ENCODE measurements at places on chromosomes 2 and 18.

GRCh38 chr2:133437492-133437891, 130.8 kb downstream of the NCKAP5 start:
- no peak for DNase-seq

- DNase-seq = no peak
Measured at GRCh38 chr2:110675679-110676078, 2.2 kb downstream of the BUB1 start.

- no peak for DNase-seq
Measured at GRCh38 chr2:102661846-102662245, 42.5 kb downstream of the SLC9A2 start.

DNA sequence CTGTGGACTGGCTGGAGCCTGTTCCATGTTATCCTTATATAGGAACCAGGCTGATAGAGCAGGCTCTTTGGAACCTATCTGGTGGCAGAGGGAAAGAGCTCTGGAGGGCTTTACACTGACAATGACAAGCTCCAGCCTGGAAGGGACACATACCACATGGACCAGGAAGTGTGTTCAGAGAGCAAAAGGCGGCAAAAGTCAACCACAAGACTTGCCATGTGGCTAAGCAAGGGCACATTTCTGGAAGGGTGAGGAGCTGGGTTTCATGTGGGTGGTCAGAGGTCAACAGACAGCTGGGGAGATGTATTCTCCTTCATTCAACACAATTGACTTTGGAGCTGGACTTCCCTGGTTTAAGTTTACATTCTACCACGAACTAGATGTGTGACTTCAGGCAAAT, 325.2 kb downstream of the DYSF start:
- DNase-seq = no peak

DNA sequence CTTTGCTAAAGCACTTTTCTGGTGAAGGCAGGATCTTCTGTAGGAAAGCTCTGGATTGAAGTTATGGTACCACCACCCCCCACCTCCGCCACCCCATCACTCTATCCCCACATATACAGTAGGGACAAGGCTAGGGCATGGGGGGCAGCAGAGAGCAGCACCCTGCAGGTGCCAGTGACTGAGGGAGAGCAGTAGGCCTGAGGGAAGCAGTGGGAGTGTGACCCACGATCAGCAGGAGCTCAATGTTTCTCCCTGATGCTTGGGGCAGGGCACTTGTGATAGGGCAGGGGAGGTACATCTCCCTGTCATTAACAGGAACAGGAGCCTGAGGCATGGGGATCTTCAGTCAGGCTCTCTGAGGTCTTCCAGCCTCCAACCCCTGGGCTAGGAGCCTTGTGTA, 121.6 kb downstream of the ZFP36L2 start:
- DNase-seq = no peak

GRCh38 chr18:11368020-11368419, 218.7 kb upstream of the PIEZO2 start:
- DNase-seq = no peak

DNA sequence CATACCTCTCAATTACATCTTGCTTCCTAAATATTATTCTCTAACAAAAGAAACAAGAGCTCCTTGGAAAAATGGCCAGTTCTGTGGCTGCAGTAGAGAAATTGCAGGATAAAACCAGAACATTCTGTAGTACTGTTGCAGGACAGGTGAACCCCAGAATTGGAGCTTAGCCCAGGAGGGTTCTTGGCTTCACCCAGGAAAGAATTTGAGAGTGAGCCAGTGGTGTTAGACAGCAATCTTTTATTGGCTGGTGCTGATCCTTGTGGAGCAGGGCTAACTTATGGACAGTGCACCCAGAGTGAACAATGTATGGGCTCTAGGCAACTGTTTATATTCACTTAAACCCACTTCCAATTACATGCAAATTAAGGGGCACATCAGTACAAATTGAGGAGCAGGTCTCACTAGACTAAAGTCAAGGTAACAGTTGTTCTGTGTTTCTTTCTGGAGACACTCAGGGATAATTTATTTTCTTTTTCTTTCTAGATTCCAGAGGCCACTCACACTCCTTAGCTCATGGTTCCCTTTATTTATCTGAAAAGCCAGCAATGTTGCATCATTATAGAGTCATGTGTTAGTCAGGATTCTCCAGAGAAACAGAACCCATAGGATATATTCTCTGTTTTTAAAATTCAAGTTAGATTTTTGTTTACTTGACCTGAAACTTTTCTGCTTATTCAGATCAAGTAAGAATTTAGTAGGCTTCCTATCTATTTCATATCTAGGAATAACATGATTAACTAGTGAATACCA, 348.1 kb downstream of the CCDC85A start:
- DNase-seq = no peak

DNA sequence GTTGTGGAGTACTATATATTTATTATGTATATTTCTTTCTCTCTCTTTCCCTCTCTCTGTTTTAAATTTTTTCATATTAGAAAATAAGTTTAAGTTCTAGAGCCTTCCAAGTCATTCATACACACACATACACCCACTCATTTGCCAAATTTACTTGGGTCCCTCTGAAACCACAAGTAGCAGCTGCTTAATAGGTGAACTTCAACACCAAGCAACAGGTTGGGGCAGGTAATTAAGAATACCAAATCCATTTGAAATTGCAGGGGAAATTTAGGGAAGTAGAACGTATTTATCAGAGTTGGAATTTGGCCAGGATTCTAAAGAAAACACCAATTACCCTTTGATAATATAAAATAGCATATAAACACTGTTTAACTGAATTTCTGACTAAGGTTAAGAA, 75.0 kb upstream of the RBBP8 start:
- DNase-seq = no peak

DNA sequence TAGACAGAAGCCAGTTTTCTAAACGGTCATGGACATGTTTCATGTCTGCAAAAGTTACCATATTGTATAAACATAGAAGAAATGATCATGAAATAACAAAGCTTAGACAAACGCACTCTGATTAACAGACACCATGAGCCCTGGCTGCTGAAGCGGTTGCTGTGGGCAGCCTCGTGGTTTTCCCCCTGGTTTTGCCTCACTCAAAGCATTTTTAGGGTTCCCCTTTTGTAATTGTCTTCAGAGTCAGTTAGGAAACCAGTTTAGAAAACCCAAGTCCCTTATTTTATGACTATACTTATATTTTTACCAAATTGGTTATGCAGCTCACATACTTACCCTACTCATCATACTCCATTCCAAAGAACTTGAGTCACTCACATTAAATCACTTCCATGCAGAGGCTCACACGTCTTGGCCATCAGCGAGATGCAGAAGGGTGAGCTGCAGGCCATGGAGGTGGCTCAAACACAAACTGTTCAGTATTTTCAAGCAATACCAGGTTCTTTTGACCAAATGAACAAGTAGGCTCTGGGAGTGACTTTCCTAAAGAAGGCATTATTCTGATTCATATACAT, 105.6 kb upstream of the SALL3 start:
- no peak for DNase-seq

DNA sequence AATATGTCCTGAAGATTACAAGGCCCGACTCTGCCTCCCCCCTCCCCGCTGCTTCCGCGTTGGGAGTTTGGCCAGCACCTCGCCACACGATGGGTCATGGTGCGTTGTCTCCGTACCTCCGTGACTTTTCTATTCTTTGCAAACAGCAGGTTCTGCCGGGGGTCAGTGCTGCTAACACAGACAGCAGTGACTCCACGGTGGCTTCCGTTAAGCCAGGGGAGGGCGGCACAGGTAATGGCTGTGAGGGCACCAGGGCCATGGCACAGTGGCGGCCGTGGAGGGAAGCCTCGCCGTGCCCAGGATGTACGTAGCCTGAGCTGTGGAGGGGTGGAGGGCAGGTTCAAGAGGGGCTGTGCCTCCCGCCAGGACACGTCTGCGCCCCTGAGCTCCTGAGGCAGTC, 115.5 kb downstream of the NFATC1 start:
- peak; percentile 58 for DNase-seq

GRCh38 chr2:102618452-102619413, 620 bp upstream of the SLC9A2 start:
- DNase-seq = no peak

DNA sequence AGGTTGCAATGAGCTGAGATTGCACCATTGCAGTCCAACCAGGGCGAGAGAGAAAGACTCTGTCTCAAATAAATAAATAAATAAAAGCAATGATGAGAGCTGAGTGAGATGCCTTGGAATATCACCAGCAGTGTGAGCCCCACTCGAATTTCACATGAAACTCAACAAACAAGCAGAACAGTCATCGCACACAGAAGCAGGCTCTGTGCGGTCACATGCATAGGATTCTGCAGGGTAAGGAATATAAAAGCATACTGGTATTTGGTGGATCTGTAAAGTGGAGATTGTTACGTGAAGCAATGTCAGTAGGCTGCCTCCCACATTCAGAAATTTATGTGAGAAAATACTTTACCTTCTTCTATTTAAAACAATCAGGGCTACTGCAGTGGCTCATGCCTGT, 18.0 kb upstream of the AP1S3 start:
- no peak for DNase-seq

DNA sequence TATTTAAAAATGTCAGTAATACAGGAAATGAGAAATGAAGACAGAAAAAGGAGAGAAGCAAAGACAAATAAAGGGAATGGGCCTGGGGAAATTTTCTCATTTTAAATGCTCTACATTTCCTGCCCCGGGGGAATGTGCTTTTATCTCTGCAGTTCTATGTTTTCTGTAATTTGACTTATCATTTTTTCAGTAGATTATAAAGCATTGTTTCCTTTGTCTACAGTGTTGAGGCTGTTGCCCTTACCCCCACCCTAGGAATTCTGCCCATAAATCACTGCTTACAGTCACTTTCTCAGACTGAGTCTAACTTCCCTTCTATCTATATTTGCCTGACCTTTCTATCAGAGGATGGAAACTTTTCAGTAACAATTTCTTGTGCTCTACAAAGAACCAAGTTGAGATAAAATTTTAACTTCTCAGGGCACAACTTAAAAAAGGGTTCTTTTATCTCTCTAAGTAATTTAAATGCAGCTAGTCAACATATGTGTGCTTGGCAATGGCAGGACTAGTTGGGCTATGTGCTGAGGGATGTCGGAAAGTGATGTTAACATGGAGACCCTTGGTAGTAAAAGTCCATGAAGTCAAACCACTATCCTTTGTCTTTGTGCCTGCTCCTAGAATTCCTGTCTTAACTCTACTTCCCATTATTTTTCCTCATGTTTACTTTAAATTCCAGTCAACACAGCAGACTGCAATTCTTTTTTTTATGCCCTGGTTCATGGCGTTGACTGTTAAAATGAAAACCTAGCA, 146.5 kb upstream of the MMADHC start:
- no peak for DNase-seq

DNA sequence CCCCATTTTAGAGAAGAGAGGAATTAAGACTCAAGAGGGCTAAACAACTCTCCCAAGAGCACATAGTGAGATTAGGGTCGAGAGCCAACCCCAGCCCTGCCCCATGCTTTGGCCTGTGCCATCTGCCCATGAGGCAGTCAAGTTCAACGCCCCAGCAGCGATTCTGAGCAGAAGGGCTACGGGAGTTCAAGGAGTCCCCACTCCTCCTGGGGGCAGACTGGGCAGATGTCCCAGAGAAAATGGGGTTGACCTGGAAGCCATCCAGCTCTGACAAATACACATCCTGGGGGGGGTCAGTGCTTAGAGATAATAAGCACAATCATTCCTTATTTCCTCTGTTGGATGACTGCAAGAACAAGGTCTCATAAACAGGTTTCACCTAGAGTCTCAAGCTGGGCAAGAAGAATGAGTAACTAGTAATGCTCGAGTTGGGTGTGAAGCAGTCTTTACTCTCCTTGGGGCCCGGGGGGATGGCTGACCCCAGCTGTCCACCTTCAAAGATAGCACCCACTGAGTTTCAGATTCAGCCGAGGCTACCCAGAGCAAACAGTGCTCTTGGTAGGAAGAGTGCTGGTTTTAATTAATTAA, 716.4 kb downstream of the RNF144A start:
- DNase-seq = no peak

GRCh38 chr18:47911877-47912276, 18.6 kb downstream of the SMAD2 start:
- DNase-seq = no peak

- DNase-seq = no peak
Measured at GRCh38 chr2:237729681-237730475, 68.7 kb upstream of the RBM44 start.

DNA sequence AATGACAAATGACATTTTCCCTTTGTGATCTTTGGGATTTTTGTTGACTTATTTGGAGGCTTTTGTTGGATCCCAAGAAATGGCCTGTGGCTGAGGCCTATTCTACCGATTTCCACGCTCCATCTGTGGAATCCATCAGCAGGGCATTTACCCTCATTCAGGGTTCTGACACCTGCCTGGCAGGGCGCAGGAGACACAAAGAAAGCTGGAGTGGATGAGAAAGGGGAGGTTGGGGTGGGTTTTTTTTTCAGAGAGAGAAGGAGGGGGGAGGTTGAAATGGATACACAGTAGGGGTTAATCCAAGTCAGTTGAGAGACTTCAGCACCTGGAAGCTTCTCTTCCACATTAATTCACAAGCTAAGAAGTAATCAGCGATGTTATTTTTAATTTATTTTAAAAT, 59.7 kb downstream of the PAX3 start:
- DNase-seq = no peak

DNA sequence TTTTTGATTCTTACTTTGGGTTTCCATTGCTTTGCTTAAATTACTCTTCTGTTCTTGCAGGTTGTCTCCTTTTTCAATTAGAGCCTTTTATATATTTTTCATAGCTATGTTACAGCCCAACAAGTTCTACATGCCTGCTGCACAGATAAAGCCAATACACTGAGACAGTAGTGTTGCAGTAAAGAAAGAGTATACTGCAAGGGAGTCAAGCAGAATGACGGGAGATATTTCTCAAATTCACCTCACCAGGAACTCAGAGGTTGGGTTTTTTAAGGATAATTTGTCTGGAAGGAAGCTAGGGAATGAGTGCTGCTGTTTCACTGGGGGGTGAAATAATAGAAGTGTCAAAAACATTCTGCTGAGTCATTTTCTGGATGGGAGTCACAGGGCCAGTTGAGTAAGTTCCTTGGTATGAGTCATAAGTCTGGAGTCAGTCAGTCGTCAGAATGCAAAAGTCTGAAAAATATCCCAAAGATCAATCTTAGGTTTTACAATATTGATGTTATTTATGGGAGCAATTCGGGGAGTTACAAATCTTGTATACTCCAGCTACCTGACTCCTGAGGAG, 193.0 kb upstream of the RGPD4 start:
- DNase-seq = no peak

DNA sequence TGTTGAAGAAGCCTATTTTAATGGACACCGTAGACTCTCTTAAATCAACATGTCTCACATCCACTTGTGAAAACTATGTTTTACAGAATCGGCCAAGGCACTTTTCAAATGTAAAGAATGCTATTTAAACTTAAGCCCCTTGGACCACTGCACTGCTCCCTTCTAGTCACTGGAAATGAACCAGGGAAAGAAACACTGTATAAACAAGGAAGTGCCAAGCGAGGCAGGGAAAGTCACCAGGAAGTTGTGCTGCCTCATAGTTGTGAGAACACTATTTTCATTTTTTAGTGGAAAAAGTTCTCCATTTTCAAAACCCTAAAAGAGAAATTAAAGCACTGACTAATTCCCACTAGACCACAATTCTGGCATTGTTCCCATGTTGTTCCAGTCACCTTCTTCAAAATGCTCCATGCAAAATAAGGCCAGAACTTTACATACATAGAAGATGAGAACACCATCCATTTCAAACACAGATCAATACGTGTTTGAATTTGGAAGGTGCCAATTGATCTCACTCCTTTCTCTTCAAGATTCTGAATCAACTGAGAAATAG, 13.5 kb downstream of the CCDC141 start:
- DNase-seq = no peak

GRCh38 chr18:39464006-39464405, 1898.4 kb upstream of the CELF4 start:
- no peak for DNase-seq

- DNase-seq = no peak
Measured at GRCh38 chr2:212667751-212668316, 129.2 kb upstream of the ERBB4 start.

- no peak for DNase-seq
Measured at GRCh38 chr2:136342138-136342537, 224.2 kb upstream of the CXCR4 start.
